ENCODE measurements at places on chromosomes 5 and 9. TPM values are rescaled to one million over a fixed set of nuclear protein-coding genes. Genes with fewer than 3 reads are reported as not detected.

DNA sequence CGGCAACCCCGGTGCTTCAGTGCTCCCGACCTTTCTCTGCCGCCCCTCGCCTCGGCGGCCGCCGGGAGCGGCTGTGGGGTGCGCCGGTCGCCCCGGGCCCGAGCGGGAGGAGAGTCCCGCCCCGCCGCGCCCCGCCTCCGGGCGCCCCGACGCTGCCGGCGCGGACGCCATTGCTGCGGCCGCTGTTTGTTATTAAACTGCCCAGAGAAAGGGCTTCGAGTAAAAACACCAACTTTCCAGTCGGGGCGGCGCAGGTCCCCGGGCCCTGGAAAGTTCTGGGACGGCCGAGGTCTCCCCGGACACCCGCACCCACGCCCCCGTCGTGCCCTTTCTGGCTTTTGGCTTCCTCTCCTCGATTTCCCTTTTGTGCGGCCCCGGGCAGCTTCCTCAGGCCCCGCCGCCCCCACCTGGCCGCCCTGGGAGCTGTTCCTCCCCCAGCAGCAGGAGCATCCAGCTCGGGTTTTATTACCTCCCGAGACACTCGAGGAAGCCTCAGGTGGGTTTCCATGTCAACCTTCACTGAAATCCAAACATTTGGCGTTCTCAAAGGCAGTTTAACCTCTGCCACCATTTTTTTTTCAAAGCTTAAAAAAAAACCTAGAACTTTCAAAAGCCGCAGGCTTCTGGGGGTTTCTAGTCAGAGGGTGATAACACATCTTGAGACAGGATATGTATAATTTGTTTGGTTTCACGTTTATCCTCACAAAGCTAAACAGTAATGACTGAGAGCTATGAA lies 334.4 kb downstream of the CWC27 start:
- peak; percentile 69 for DNase-seq

GRCh38 chr5:90940227-90940995 lies 381.8 kb downstream of the ADGRV1 start:
- no peak for DNase-seq

DNA sequence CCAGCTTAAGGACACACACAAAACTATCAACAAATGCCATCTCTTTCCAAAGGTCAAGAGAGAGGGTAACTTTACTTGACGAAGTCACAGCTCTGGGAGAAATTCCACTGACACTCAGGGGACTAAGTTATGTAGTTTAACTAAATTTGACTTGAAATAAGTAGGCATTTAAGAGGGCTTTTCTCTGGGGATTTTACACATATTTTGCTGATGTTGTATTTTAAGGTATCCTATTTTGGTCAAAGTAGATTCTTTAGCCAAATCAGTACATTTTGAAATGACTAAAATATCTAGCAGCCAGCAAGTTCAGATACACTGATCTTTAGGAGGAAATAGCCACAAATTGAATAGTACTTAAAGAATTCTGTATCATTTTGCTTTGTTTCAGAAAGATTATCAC lies 652.0 kb downstream of the PDE4D start:
- no peak for DNase-seq

- DNase-seq, result no peak
These were observed 44.8 kb downstream of the NNT start for GRCh38 chr5:43647789-43648188.

GRCh38 chr9:134007150-134007549 lies 15.0 kb upstream of the VAV2 start:
- DNase-seq, result no peak

GRCh38 chr5:1437226-1437829 lies 7.9 kb downstream of the SLC6A3 start:
- no peak for DNase-seq

GRCh38 chr5:138843316-138844124 lies 31.6 kb downstream of the LRRTM2 start:
- no peak for DNase-seq

DNA sequence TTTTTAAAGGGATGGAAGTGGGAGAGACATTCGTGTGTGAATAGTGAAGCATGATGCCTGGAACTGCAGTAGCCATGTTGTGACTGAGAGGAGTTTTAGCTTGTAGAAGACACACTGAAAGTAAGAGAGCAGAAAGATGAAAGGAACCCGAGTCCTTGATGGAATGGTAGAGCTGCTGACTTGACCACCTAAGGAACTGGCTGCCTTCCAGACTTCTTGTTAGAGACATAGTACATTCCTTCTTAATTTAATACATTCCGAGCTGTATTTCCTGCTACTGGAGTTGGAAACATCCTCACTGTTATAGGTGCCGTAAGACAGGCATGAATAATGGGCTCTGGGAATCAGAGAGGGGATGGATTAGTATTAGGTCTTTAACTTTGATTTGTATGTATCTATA lies 7.4 kb downstream of the CER1 start:
- DNase-seq, result no peak

GRCh38 chr9:23477908-23478307 lies 348.1 kb downstream of the ELAVL2 start:
- DNase-seq, result no peak

DNA sequence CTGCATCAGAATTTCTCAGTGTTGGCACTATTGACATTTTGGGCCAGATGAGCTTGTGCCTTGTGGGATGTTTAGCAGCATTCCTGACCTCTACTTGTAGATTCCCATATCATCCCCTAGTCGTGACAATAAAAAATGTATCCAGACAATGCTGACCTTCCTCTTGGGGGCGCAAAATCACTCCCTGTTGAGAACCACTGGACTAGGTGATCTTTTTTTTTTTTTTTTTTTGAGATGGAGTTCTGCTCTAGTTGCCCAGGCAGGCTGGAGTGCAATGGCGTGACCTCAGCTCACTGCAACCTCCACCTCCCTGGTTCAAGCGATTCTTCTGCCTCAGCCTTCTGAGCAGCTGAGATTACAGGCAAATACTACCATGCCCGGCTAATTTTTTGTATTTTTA lies 22.6 kb downstream of the STXBP1 start:
- DNase-seq, result no peak

DNA sequence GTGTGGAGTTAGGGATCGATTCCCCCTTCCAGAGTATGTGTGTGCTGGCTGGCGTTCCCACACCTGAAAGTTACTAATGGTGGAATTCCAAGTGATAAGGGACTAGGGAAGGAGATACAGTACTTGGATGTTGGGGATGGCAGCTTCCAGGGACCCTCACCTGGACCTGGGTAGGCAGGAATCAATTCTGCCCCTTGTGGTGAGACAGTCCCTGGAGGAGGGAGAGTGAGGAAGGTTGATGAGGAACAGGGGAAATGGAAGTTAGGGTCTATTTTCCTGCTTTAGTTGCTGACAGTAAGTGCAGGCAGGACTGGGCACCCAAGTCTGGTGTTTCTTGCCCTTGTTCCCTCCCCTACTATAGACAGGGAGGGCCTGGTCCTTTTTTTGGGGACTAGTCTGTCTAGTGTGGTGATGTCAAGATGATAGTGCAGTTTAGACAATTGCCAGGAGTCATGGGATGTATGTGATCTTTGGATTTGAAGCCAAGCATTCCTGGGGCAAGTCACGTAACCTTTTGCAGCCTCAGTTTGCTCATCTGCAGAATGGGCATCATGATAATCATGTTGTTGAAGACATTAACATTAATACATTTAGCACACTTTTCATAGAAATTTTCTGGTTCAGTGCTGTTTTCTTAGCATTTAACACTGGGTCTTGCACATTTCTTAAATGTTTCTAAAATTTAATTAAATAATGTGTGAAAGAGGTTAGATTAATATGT lies 51.7 kb downstream of the DAB2IP start:
- no peak for DNase-seq

GRCh38 chr5:62395210-62395950 lies 8.3 kb downstream of the DIMT1 start:
- DNase-seq, result no peak

DNA sequence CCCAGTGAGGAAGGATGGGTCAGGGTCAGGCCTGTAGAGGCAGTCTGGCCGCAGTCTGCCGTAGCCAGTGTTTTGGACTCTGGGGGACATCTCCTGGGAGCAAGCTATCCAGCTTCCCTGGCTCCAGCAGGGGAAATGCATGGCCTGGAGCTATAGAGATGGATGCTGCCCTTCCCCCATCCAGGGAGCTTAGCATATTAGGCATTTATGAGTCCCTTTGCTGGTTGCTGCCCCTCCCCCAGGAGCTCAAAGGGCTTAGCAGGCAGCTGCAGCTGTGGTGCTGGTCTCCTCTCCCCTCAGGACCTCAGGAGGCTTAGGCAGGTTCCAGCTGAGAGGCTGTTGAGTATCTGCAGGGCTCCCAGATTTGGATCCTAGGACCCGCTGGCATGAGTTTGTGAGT lies 1158.7 kb downstream of the DTWD2 start:
- DNase-seq, result no peak

GRCh38 chr5:67202828-67203227 lies 6.2 kb upstream of the CD180 start:
- DNase-seq, result no peak

- DNase-seq, result no peak
These were observed 628 bp downstream of the SYNPO start for GRCh38 chr5:150641006-150641570.

DNA sequence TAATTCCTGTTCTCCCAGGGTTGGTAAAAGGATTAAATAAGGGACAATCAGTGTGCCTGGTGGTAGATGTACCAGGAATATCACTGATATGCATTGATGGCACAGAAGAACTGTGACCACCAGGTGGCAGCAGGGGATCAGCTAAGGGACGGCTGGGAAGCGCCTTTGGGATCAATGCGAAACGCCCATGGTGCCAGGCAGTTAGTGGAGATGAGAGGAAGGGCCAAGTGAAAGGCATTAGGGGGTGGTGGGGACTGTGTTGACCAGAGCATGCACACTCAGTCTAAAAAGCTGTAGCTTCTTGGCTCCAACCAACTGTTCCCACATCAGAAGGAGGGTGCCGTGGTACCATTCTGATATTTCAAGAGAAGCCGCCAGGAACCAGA lies 55.6 kb downstream of the ARHGEF37 start:
- DNase-seq, result no peak

DNA sequence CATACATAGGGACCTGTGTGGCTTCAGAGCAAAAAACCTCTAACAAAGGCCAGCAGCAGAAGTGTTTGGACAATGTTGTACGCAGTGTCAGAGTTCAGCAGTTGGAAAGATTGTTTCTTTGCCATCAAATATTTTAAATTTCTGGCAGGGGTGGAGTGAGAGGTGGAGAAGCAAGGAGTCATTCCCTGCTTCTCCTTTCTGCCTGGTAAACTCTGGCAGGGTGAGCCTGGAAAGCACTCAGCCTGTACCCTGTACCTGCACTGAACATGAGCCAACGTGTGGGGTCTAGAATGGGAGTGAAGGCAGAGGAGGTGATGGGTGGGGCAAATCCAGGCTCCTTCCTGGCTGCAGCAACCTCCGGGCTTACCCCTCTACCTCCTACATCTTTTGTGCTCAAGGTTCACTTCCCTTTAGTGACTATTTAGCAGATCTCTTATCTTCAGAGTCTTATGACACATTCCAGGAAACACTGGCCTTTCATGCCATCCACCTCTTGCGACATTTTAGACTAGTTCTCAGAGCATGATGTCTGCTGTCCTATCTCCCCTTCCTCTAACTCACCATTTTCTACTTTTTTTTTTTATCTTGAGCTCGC lies 445.0 kb upstream of the PIK3R1 start:
- no peak for DNase-seq

- no peak for DNase-seq
These were observed 543.4 kb upstream of the COX7C start for GRCh38 chr5:86074297-86074696.

GRCh38 chr9:95344735-95345325 lies 27.3 kb upstream of the FANCC start:
- DNase-seq, result no peak

GRCh38 chr5:172312286-172312685 lies 28.7 kb upstream of the UBTD2 start:
- DNase-seq, result no peak

DNA sequence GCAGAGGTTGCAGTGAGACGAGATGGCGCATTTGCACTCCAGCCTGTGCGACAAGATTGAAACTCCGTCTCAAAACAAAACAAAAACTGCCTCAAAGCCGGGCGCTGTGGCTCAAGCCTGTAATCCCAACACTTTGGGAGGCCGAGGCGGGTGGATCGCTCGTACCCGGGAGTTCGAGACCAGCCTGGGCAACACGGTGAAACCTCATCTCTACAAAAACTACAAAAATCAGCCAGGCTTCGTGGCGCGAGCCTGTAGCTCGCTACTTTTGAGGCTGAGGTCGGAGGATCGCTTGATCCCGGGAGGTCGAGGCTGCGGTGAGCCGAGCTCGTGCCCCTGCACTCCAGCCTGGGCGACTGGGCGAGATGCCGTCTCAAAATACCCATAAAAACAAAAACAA lies 988 bp downstream of the GFM2 start:
- DNase-seq, result no peak

DNA sequence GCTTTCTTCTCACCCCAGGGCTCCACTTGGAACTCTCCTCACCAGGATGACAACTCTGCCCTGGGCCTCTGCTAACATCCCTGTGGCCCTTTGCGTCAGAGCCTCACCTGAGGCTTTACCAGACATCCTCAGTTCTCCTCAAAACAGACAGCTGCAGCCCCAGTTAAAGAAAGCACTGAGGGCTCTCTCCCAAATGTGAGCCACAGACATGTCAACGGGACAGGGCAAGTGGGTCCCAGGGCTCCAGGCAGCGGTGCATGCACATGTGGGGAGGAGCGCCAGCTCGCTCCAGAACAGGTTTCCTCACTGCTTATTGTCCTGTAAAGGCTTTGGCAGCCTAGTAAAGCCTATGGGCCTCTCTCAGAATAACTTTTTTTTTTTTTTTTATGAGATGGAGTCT lies 37.3 kb downstream of the IPPK start:
- DNase-seq, result peak; percentile 32

GRCh38 chr9:92962846-92963245 lies 15.5 kb downstream of the FGD3 start:
- DNase-seq, result no peak

ISL1 gene
- not detected for total RNA-seq

MELK gene
- total RNA-seq, result 0.23 TPM

TMOD1 gene
- total RNA-seq, result 10.6 TPM

RLN2 gene
- total RNA-seq, result not detected

UNC5A gene
- not detected for total RNA-seq

ADRB2 gene
- 1.6 TPM for total RNA-seq

COL5A1 gene
- 2.8 TPM for total RNA-seq
